ENCODE measurements at places on chromosomes 6 and 20.

- peaks cover 31% of the 10 kb centered on the region for H3K4me1 ChIP-seq
- H3K27ac ChIP-seq = no peak overlapping the region
These were observed 763 bp downstream of the BHLHE23 start for GRCh38 chr20:63005862-63006539.

DNA sequence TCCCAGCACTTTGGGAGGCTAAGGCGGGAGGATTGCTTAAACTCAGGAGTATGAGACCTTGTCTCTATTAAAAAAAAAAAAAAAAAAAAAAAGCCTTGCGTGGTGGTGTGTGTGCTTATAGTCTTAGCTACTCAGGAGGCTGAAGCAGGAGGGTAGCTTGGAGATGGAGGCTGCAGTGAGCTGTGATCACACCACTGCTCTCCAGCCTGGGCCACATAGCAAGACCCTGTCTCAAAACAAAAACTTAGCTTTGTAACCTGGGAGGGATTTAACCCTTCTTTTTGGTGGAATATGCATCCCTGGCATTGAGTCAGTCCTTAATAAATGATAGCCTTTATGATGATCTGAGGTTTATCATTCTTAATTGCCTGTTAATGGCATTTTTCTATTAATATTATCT, 12.8 kb downstream of the ASXL1 start:
- H3K4me1 ChIP-seq = peaks cover 25% of the 10 kb centered on the region
- no peak overlapping the region for H3K27ac ChIP-seq
- DNase-seq = no peak
- no peaks in the 10 kb centered on the region for H3K27me3 ChIP-seq
- peaks cover 29% of the 10 kb centered on the region for H3K36me3 ChIP-seq
- H3K4me3 ChIP-seq = no peak overlapping the region

DNA sequence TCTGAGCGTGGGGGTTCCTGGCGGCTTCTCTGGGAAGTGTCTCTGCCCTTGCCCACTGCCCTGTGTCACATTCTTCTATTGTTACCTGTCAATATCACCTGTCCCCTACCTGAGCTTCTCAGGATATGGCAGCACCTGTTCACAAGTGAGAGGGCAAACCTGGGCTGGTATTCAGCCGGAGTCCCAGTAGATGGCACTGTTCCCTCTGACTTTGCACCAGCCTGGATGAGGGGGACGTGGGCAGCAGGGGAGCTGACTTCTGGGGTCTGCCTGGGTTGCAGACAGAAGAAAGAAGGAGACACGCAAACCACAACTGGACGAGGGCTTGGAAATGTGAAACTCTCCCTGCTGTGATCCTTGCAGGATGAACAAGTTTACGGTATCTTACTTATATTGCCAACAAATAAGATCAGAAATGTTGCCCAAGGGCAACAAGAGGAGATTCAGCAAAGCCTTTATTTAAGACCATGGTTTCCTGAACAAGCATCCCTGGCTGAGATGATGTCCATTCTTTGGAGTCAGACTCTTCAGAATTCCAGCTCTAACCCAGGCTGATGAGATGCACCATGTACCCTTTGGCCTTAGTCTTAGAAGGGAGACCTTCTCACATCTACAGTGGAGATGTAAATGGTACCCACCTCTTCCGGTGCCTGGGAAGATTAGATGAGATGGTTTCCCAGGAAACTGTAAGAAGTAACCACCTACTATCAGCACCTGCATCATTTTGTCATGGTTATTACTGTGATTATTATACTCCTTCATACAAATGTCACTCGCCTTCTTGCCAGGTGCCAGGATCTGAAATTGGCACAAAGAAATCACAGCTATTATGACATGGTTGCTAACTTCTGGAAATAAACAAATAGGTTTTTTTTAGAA, 400.0 kb upstream of the CDH4 start:
- no peaks in the 10 kb centered on the region for H3K4me1 ChIP-seq
- H3K4me3 ChIP-seq = no peak overlapping the region
- no peaks in the 10 kb centered on the region for H3K36me3 ChIP-seq
- no peak for DNase-seq
- no peak overlapping the region for H3K27ac ChIP-seq

DNA sequence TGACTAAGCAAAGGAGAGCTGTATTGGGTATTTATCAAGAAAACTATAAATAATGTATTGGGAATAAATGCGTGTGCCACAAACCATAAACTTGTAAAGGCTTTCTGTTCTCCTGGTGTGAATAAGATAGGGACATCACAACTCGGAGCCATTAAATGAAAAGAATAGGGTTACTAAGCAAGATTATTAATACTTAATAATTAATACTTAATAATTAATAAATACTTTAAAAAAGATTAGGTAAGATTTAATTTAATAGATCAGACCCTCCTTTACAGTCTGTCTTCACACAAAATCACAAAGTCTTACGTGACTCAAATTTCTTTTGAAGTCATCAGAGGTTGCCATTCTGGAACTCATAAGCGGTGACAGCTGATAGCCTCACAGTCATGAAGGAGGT, 648.9 kb downstream of the PRKN start:
- no peaks in the 10 kb centered on the region for H3K27me3 ChIP-seq
- H3K27ac ChIP-seq = no peak overlapping the region
- no peak overlapping the region for H3K4me3 ChIP-seq
- H3K36me3 ChIP-seq = no peaks in the 10 kb centered on the region
- no peaks in the 10 kb centered on the region for H3K4me1 ChIP-seq
- DNase-seq = no peak

DNA sequence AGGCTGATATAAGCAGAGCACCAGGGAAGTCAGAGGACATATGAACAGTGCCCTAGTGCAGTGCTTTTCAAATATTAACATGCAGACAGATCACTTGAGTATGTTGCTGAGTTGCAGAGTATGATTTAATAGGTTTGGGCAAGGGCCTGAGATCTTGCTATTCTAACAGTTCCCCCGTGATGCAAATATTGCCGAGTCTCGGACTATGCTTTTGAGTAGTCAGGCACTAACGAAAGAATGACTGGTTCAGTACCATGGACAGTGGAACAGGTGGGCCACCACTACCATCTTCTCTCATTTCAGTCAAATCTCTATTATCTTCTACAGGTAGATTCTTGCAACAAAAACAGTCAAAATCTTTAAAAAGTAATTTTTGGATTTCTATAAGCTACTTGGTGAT, 3.7 kb upstream of the TMEM200A start:
- H3K4me3 ChIP-seq = no peak overlapping the region
- peak; percentile 49 for DNase-seq
- peaks cover 18% of the 10 kb centered on the region for H3K27me3 ChIP-seq
- no peak overlapping the region for H3K27ac ChIP-seq
- peaks cover 18% of the 10 kb centered on the region for H3K4me1 ChIP-seq

DNA sequence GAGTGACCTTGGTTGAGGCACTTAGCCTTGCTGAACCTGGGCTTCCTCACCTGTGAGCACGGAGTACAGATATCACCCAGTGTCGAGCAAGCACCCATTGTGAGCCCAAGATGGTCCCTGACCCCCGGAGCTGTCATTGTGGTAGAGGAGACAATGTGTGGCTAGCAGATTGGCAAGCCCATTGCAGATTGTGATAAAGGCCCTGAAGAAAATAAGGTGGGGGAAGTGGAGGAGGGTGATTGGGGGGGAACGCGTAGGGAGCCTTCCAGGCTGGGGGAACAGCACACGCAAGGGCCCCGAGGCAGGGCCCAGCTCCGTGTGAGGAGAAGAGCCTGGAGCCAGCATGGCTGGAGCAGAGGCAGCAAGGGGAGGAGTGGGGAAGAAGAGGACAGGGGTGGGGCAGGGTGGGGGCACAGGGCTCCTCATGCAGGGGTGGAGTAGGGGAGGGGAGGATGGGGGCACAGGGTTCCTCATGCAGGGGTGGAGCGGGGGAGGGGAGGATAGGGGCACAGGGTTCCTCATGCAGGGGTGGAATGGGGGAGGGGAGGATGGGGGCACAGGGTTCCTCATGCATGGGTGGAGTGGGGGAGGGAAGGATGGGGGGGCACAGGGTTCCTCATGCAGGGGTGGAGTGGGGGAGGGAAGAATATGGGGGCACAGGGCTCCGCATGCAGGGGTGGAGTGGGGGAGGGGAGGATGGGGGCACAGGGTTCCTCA, 7.0 kb downstream of the CEBPB start:
- H3K4me1 ChIP-seq = peaks cover 33% of the 10 kb centered on the region
- H3K36me3 ChIP-seq = peaks cover 27% of the 10 kb centered on the region
- no peak overlapping the region for H3K4me3 ChIP-seq
- peak overlapping the region; percentile 52 for H3K27ac ChIP-seq
- no peaks in the 10 kb centered on the region for H3K27me3 ChIP-seq

DNA sequence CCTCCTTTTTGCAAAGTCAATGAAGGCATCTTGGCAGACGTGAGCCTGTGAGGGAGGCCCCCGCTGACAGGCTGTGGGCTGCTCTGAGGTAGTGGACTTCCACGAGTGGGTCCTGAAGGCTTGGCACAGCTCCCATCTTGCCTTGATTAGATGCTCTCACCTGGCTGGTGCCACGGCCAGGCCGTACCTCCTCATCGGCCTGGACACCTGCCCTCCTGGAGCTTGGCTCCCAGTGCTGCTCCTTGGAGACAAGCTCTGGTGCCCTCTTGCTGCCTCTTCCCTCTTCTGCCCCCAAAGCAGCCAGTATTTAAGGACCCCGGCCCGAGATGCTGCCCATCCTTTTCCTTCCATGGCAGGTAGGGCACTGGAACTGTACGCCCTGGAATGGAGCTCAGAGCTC, 93.5 kb downstream of the ERMARD start:
- H3K4me1 ChIP-seq = peaks cover 1% of the 10 kb centered on the region
- DNase-seq = no peak
- no peaks in the 10 kb centered on the region for H3K36me3 ChIP-seq
- no peak overlapping the region for H3K4me3 ChIP-seq
- H3K27me3 ChIP-seq = peaks cover 15% of the 10 kb centered on the region
- no peak overlapping the region for H3K27ac ChIP-seq

GRCh38 chr6:143536461-143536865, 24.9 kb upstream of the FUCA2 start:
- H3K4me1 ChIP-seq = peaks cover 35% of the 10 kb centered on the region
- no peaks in the 10 kb centered on the region for H3K36me3 ChIP-seq
- H3K27ac ChIP-seq = peak overlapping the region; percentile 85
- H3K4me3 ChIP-seq = peak overlapping the region; percentile 67
- H3K27me3 ChIP-seq = no peaks in the 10 kb centered on the region
- DNase-seq = peak; percentile 62

DNA sequence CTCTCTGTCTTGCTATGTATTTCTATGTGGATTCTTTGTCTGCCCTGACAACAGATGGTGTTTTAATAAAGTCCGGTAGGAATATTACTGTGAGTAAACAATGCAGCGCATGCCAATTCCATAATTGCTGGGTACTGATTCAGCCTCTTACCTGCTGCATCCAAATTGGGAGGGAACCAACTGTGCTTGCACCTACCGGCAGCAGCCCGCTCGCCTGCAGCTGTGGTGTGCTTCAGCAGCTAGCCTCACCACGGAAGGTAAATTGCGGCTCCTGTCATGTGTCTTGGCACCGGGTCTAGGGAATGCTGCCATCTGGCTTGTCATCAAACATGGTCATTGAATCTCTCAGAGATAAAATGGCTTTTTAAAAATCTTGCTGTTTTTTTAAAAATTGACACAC, 704.8 kb upstream of the SLC35B3 start:
- no peak for DNase-seq
- no peak overlapping the region for H3K4me3 ChIP-seq
- no peak overlapping the region for H3K27ac ChIP-seq
- H3K27me3 ChIP-seq = no peaks in the 10 kb centered on the region
- no peaks in the 10 kb centered on the region for H3K36me3 ChIP-seq
- no peaks in the 10 kb centered on the region for H3K4me1 ChIP-seq

GRCh38 chr6:133499662-133500061, 258.5 kb downstream of the EYA4 start:
- DNase-seq = no peak
- no peaks in the 10 kb centered on the region for H3K36me3 ChIP-seq
- H3K27ac ChIP-seq = no peak overlapping the region
- no peaks in the 10 kb centered on the region for H3K27me3 ChIP-seq
- no peaks in the 10 kb centered on the region for H3K4me1 ChIP-seq
- H3K4me3 ChIP-seq = no peak overlapping the region

GRCh38 chr6:71496018-71496721, 207.6 kb downstream of the OGFRL1 start:
- no peak overlapping the region for H3K27ac ChIP-seq
- peaks cover 6% of the 10 kb centered on the region for H3K27me3 ChIP-seq
- H3K4me3 ChIP-seq = peak overlapping the region; percentile 49

- DNase-seq = peak; percentile 83
- peak overlapping the region; percentile 74 for H3K27ac ChIP-seq
- peaks cover 70% of the 10 kb centered on the region for H3K27me3 ChIP-seq
- no peaks in the 10 kb centered on the region for H3K36me3 ChIP-seq
- peaks cover 26% of the 10 kb centered on the region for H3K4me1 ChIP-seq
These were observed 120.2 kb upstream of the AFDN start for GRCh38 chr6:167706313-167707109.

DNA sequence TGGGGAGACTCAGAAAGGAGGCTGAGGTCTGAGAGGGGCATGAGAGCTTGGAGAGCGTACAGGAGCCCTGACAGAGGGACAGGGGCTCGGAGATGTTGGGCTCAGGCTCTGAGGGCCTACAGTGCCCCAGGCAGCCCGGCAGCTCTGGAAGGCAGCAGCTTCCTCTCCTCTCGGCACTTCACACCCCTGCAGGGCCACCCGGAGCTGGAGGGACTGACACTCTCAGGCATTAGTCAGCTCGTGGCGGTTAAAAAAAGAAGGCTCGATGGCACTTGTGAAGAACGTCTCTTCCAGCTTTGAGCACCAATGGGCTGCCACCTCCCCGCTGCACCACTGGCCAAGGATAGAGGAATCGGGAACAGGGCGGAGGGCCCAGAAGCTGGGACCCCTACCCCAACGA, 62.6 kb upstream of the SIRPA start:
- H3K36me3 ChIP-seq = no peaks in the 10 kb centered on the region
- H3K27me3 ChIP-seq = peaks cover 2% of the 10 kb centered on the region
- no peak overlapping the region for H3K27ac ChIP-seq

GRCh38 chr6:110606151-110606550, 129.7 kb upstream of the SLC22A16 start:
- no peak for DNase-seq
- H3K36me3 ChIP-seq = no peaks in the 10 kb centered on the region
- H3K27ac ChIP-seq = no peak overlapping the region
- no peak overlapping the region for H3K4me3 ChIP-seq
- H3K27me3 ChIP-seq = no peaks in the 10 kb centered on the region

GRCh38 chr6:16712931-16713484, 48.3 kb downstream of the ATXN1 start:
- H3K4me1 ChIP-seq = peaks cover 37% of the 10 kb centered on the region

- H3K4me3 ChIP-seq = no peak overlapping the region
- peaks cover 63% of the 10 kb centered on the region for H3K27me3 ChIP-seq
- H3K27ac ChIP-seq = no peak overlapping the region
- DNase-seq = no peak
These were observed 24.0 kb downstream of the IL20RA start for GRCh38 chr6:137020776-137021175.

DNA sequence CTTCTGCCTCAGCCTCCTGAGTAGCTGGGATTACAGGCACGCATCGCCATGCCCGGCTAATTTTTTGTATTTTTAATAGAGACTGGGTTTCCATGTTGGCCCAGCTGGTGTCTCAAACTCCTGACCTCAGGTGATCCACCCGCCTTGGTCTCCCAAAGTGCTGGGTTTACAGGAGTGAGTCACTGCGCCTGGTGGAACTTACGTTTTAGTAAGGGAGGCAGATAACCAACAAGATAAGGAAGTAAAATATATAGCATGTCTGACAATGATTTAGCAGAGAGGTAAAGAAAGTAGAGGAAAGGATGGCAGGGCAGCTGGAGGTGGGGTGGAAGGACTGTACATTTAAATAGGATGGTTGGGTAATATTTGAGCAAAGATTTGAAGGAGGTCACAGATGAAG, 12.8 kb upstream of the MYMX start:
- no peaks in the 10 kb centered on the region for H3K4me1 ChIP-seq
- no peak overlapping the region for H3K27ac ChIP-seq
- no peak for DNase-seq
- H3K36me3 ChIP-seq = no peaks in the 10 kb centered on the region
- peaks cover 5% of the 10 kb centered on the region for H3K27me3 ChIP-seq
- no peak overlapping the region for H3K4me3 ChIP-seq

All from activated CD8-positive, alpha-beta T cell treated with anti-CD3 and anti-CD28 coated beads, Interleukin-2, amount 10 ng/mL, durations not matched to agents 7 days and 5 days (primary cell).